ENCODE measurements at places on chromosomes 6 and 20.

GRCh38 chr6:30547454-30547853, 8.8 kb downstream of the GNL1 start:
- no peak for DNase-seq

GRCh38 chr20:57932227-57932864, 222.5 kb upstream of the PMEPA1 start:
- no peak for DNase-seq

DNA sequence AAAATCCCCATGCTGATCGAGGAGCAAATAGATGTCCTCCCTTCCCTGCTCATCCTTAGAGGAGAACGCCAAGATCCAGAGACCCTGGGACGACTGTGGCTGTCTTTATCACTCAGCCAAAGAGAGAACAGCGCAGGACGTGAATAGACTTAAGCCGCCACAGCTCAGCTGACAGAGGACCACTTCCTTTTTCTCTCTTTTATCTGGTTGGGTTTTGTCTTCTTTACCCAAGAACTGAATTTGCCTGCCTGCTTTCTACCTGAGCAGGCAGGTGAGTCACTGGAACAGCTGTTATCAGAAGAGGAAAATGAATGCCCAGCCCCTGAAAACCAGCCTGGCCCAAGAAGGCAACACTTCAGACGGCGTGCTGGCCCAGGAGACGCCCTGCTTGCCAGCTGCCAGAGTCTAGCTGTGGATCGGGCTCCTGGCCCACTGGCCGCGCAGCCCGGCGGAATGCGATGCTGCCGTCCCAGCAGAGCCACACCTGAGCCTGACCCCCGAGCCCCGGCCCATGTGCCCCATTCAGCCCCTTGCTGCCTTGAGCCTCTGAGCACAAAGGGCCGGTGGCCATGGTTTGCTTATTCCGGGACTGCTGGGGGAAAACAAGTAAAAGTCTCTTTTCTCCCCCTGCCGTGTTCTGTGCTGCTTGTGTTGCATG, 82.1 kb downstream of the TCP11 start:
- DNase-seq: no peak

DNA sequence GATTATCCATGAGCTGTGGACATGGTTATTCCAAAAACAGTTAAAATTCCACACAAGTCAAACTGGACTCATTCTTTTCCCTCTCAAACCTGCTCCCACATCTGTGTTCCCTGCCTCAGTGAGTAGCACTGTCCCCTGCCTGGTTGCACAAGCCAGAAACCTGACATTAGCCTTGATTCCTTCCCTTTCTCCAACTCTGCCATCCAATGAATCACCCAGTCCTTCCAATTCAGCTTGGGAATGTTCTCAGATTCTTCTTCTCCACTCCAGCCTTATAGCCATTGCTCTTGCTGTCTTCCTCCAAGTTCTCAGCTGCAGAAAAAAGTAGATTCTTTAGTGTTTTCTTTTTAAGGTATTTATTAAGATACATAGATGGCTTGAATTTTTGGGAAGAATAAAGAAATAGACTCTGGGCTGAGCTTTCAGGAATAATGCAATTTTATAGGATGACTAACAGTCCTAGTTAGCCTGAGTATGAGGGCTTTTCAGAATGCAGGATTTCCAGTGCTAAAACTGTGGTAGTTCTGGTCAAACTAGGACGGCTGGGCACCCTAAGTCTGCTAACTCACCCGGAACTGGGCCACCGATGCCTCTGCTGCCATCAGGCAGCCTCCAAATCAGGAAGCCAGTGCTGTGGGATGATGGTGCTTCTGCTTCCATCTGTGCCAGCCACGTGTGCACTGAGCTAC, 18.2 kb upstream of the SASH1 start:
- no peak for DNase-seq

GRCh38 chr20:32925481-32926196, 66.9 kb downstream of the EFCAB8 start:
- no peak for DNase-seq

Measured in activated naive CD8-positive, alpha-beta T cell treated with anti-CD3 and anti-CD28 coated beads, Interleukin-2, amount 50 U/mL, for 16 hours (primary cell).